ENCODE measurements at places on chromosomes 2 and 18.

DNA sequence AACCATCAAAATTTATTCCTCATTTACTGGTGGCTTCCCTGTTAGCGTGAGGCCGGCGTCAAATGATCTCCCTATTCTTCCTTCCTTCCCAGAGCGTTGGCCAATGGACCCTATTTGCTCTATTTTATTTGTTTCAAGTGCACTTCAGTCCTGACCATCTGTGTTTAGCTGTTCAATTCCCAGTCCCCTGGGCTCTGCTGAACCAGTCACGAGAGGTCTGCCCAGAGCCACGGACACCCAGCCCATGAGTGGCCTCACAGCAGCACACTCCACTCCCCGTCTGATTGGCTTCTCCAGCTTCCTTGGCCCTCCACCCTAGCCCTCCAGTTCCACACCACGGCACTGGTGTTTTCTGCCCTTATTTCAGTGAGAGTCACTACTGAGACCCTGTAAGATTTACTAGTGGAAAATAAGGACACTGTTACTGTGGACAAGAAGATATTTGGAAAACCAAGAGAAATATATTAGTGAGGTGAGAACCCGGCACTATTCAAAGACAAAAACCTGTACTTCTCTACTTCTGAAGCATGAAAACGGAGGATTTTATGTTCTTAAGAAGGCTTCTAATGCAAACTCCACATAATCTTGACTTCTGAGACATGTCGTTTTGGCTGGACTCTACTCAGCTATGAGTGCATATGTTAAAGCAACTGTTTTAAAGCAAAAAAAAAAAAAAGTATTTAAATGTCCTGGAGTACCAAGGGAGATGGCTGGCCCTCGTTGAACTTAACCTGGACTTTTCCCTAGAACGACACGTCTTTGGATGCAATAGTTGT is 86.6 kb downstream of the COL6A3 start:
- no peak for DNase-seq

GRCh38 chr2:7878786-7879482 is 802.9 kb upstream of the ID2 start:
- no peak for DNase-seq

DNA sequence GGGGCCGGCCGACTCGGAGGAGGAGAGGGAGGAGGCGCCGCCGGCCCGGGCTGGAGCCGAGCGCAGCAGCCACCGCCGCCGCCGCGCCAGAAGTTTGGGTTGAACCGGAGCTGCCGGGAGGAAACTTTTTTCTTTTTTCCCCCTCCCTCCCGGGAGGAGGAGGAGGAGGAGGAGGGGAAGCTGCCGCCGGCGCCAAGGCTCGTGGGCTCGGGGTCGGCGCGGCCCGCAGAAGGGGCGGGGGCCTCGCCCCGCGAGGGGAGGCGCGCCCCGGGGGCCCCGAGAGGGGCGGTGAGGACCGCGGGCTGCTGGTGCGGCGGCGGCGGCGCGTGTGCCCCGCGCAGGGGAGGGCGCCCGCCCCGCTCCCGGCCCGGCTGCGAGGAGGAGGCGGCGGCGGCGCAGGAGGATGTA is 316 bp downstream of the CRIM1 start:
- DNase-seq = no peak

DNA sequence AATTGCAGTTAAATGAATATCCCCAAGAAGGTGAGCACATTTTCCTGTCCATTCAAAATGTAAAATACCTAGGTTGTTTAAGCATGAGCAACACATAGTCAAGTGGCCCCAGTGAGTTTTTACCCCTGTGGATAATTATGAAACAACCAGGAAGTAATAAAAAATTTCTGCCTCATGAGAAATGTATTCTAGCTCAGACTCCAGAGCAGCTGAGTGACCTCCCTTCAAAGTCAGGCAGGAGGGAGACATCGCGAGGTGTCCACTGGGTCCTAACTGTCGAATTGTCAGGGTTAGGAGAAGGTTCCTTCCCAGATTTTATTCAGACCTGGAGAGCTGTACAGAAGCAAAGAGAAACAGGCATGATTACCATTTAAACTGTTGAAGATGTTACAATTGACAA is 416.6 kb upstream of the SMIM21 start:
- DNase-seq = no peak

GRCh38 chr2:105977212-105977611 is 216.9 kb downstream of the UXS1 start:
- peak; percentile 45 for DNase-seq

DNA sequence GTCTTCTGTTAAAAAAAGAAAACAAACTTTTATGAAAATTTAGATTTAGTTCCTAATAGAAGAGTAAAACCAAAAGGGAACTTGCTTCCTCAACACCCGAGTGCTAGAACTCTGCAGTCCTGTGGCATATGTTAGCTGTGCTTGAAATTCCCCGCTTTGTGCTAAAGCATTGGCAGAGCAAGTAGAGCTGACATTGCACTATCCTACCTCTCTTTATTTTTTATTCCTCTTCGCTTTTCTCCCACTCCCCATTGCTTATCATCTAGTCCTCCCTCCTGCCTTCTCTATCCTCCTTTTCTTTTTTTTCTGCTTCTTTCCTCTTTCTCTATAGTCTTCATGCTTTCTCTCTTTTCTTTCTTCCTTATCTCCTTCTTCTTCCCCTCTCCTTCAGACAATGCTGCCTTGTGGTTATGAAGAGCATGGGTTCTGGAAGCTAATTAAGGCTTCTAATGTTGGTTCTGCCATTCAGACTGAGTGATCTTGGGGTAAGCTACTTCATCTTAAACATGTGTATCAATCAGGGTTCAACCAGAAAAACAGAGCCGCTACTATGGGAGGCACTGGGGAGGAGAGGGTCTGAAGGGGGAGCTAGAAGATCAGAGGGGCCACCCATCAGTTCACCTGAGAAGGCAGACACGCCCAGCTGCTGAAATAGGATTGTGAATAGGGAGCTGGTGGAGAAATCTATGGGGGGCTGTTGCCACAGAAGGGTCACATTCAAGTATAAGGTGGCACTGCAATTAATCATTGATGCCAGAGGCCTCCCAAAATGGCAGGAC is 31.4 kb upstream of the PELI1 start:
- DNase-seq = no peak

GRCh38 chr2:121626777-121627524 is 22.3 kb downstream of the CLASP1 start:
- no peak for DNase-seq

GRCh38 chr2:196961889-196962288 is 35.4 kb upstream of the PGAP1 start:
- no peak for DNase-seq

DNA sequence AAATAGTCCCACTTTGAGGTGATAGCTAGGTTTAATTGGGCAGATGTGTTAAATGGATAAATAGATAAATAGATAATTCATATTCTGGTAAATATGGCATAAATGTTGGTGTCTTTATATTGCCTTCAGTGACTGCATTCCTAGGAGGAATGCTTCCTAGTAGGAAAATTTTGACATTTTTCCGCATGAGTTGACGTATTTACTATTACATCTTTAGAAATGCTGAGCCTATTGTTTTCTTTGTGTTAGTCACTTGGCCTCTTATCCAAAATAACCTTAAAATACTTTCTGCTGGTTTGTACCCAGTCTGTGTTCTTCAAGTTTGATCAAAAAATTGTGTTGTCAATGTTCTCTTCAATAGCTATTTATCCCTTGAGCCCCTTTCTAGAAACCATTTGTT is 495.6 kb upstream of the ZEB2 start:
- DNase-seq = no peak

- no peak for DNase-seq
These were observed 14.5 kb downstream of the NTSR2 start for GRCh38 chr2:11655495-11655894.

DNA sequence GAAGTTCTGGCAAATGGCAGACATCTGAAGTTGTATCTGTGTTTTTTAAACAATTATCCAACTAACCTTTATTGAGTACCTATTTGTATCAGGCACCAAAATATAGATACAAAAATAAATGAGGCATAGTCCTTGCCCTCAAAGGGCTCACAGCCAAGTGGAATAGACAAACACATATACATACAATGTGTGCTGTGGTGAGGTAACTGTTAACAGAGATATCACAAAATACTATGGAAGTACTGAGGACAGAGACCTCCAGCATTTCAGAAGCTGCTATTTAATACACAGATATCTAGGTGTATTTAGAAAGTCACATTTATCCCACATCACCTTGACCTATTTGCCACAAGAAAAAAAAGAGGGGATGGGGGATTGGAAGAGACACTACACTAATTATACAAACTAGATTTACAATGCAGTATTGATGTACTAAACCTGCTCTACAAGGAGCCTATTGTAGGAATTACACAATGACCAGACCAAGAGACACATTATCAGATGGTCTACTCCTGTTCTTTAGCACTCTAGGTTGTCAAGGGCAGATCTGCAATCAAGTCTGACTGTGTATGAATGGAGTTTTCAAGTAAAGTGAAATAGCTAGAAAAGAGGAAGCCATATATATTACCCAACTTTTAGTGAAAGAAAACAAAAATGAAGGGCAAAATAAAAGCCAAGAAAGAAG is 62.2 kb downstream of the SPIRE1 start:
- DNase-seq = no peak

DNA sequence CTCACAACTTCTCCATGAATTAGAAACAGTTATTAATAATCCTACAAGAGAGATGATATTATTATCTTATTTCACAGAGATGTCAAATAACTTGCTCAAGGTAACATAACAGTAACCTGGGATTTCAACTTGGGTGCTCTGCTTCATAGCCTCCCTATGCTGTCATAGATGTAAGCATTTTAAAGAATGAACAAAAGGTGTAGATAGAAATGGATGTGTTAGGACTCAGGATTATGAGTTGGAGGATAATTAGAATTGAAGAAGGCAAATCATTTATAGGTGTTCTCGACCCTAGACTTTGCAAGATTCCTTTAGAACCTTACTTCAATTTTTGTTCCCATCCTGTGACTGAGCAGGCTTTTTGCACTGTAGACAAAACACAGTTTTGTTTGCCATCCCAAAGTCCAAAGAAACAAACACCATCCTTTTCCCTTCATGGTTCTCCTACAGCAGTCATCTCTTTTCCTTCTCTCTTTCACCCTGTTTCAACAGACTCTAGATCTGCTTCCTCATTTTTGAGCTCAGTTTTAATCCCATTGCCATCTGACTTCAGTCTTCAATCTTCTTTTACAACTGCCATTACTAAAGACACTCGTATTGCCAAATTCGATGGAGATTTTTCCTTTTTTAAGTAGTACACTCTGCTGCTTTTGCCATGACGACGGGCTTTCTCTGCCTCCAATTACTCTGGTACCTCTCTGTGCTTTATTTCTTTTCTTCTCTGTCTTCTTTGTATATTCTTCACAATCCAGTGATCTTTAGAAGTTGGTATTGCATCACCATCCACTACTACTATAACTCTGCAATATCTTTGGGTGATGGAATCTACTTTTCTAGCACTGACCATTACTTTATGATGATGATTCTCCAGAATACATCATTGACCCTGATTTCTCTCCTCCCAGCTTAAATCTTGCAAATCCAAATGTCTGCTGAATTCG is 4.5 kb downstream of the HNMT start:
- DNase-seq = no peak

- DNase-seq = no peak
These were observed 86.8 kb downstream of the FMNL2 start for GRCh38 chr2:152421521-152422370.

GRCh38 chr2:33579227-33579626 is 19.9 kb downstream of the FAM98A start:
- no peak for DNase-seq

GRCh38 chr18:58298251-58299134 is 254.5 kb downstream of the NEDD4L start:
- no peak for DNase-seq

- DNase-seq = no peak
These were observed 90.2 kb upstream of the DNAJC10 start for GRCh38 chr2:182625814-182626213.

- DNase-seq = no peak
These were observed 43.5 kb downstream of the CYP27C1 start for GRCh38 chr2:127176371-127177311.

GRCh38 chr2:118841450-118841827 is 6.0 kb downstream of the EN1 start:
- DNase-seq = no peak

DNA sequence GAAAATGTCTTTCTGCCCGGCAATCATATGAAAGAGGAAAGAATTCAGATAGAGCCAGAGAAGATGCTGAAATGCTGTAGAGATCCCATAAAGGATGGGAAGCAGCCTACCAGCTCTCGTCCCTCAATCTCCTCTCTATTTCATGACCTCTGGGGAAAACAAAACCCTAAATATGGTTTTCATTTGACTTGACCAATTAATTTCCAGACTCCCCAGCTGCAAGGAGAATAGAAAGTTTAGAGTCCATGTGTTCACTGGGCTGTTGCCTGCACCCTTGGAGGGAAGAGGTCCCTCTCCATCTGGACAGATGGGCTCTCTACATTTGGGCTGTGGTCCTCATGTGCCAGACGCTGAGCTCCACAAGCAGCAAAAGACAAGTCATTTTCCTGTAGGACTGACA is 40.6 kb downstream of the CAPN13 start:
- DNase-seq = no peak

GRCh38 chr2:216202626-216203250 is 93.6 kb downstream of the XRCC5 start:
- no peak for DNase-seq

DNA sequence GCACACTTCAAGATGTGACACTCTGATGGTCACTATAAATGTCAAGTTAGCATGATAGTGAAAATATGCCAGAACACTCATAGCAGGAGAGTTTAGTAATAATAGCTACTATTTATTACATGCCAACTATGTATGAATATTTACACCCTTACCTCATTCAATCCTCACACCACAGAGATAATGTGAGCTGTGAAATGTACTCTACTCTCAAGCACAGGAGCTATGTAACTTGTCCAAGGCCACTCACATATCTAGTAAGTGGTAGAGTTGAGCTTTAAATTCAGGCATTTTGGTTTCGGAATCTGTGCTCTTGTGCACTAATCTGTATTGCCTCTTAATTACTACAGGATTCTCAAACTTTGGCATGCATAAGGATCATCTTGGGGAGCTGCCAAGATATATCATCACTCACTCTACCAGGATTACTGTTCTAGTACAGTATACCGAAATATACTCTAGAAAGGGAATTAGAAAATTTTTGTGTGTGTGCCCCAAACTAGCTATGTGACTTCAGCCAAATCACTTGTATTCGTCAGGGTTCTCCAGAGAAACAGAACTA is 154.3 kb downstream of the PLCL1 start:
- DNase-seq = no peak

GRCh38 chr2:60662781-60663180 is 93.3 kb upstream of the PAPOLG start:
- DNase-seq = no peak

DNA sequence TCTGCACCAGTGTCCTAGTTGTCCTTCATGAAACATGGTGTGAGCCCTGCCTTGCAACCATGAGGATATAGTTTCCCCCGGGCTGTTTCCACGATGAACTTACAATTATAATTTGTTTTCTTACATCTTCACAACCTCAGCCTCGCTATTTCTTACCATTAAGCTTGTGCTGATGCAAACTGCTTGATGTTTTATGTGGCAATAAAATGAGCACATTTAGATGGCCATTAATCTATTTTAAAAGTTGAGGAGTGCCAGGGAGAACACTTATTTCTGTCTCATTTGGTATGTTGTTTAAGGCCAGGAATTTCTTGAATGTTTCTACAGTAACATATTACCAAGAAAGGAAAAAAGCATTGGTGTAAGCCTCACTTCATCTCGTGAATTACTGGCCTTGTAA is 214.5 kb upstream of the SLC8A1 start:
- DNase-seq = no peak

- DNase-seq = peak; percentile 35
These were observed 138.0 kb downstream of the AKAIN1 start for GRCh38 chr18:5058768-5059695.

GRCh38 chr2:188798159-188798558 is 176.0 kb upstream of the COL3A1 start:
- no peak for DNase-seq

All from stimulated activated CD4-positive, alpha-beta T cell treated with anti-CD3 and anti-CD28 coated beads, Interleukin-15, amount 100 ng/mL, for 24 hours (primary cell).